Keratinocyte (primary cell): ENCODE measurements at places on chromosomes 16 and 17. TPM values are rescaled to one million over a fixed set of nuclear protein-coding genes. Genes with fewer than 3 reads are reported as not detected.

IL21R gene
- polyA plus RNA-seq = 0.09 to 0.12 TPM (median 0.12 TPM) in 3 replicates

DNA sequence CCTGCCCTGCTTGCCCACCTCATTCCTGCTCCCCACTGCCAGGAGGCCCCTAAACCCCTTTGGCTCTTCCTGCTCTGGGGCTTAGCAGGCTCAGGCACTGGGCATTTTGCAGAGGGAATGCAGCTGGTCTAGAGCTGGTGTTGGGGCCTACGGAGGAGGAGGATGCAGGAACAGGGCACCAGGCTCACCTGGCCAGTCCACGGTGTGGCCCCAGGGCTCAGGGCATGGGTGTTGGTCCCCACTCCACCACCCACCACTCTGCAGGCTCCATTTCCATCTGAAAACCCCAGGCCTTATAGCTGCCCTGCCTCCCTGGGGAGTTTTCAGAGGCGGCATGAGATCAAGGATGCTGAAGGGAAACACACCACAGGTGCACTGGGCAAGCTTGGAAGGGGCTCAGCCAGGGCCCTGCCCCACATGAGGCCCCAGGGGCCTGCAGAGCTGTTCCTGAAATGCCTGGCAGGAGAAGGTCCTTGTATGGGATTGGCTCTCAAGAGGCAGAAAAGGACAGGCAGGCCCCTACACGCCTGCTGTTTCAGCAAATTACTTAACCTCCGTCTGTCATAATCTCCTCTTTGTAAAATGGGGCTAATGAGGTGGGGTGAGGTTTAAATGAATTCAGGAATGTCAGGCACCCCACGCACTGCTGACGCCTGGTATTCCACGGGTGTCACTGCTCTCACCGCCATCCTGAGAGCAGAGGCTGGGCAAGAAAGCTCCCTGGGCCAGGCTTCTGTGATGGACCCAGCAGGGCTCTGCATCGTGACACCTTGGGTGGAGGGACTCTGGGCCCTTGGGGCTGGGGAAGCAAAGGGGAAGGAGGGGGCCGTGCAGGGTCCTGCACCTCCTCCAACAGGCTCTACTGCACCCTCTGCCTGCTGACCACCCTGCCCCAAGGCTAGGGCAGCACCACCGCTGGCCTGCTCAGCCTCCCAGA lies 9.3 kb downstream of the SLC47A2 start:
- DNase-seq = peak; percentile 60

GRCh38 chr16:69293401-69293800 lies 17.7 kb upstream of the VPS4A start:
- DNase-seq = no peak

TEX19 gene
- 0.06 TPM in 1 of 3 replicates, not detected in the others for polyA plus RNA-seq

DNA sequence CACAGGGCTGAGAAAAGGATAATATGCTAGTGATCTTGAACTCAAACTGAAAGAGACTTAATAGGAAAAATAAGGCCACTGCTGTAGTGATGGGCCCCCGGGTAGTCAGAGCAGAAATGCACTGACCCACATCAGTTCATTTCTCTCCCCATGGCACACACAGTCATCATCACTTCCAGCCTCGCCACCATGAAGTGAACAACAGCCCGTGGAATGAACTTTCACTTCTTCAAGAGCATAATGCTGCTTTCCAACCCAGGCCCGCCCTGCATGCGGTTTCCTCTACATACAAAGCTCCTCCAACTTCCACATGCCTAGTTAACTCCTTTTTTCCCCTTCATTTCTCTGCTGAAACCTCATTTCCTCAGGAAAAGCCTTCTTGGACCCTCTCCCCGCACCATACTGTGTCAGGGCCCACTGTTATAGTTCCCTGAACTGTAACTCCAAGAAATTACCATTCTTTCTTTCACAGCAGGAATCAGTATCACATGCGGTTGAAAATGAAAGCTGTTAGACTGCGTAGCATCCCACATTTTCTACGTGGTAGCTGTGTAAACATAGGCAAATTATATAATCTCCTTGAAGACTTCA lies 65.8 kb upstream of the SMIM36 start:
- DNase-seq = no peak

- no peak for DNase-seq
Measured at GRCh38 chr17:58191241-58191896, 1.2 kb upstream of the EPX start.

GRCh38 chr16:84085773-84086172 lies 31.0 kb downstream of the MBTPS1 start:
- no peak for DNase-seq

DNASE1L2 gene
- 0.31 to 1.1 TPM (median 0.41 TPM) in 3 replicates for polyA plus RNA-seq

DNA sequence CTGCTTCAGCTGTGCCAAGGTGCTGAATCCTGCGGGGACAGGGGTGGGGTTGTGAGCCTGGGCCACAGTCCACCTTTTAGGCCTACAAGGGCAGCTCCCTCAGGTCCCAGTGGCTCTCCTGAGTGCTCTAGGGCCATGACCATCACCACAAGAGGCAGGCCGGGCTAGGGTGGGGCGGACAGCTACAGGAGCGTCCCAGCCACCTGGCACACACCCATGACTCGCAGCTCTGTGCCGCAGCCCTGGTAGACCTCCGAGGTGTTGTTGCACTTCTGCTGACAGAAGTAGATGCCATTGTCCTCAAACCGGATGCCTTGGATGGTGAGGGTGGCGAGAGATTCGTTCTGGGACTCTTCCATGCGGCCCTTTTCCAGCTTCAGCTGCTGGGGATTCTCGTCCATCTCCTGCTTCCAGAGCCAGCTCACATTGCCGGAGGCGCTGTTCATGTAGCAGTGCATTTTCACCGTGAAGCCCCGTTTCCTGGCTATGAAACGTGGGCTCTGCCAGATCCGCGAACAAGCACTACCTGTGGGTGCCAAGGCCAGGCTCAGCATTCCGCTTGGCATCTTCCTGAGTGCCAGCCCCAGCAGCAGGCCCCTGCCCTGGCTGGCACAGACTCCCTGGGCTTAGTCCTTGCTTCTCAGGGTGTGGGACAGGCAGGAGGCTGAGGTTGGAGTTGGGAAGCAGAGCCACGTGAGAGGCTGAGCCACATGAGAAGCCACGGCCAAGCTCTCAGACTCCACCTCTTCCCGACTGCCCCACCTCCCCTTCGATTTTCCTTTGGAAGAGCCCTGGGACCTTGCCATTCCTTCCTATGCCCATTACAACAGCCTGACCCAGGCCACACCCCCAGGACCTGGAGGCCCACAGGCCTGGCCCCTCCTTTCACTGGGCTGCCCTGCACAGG lies 2.0 kb downstream of the CD79B start:
- DNase-seq = peak; percentile 21

GRCh38 chr16:67229906-67230808 lies 3.2 kb downstream of the TMEM208 start:
- DNase-seq = no peak

SYNGR3 gene
- polyA plus RNA-seq = 0.12 to 0.30 TPM (median 0.28 TPM) in 3 replicates

GRCh38 chr16:11799509-11800381 lies 2.7 kb upstream of the ZC3H7A start:
- DNase-seq = no peak

GRCh38 chr17:65956814-65957213 lies 235.1 kb downstream of the CEP112 start:
- no peak for DNase-seq

- no peak for DNase-seq
Measured at GRCh38 chr16:10992112-10992511, 47.7 kb downstream of the CLEC16A start.

DNA sequence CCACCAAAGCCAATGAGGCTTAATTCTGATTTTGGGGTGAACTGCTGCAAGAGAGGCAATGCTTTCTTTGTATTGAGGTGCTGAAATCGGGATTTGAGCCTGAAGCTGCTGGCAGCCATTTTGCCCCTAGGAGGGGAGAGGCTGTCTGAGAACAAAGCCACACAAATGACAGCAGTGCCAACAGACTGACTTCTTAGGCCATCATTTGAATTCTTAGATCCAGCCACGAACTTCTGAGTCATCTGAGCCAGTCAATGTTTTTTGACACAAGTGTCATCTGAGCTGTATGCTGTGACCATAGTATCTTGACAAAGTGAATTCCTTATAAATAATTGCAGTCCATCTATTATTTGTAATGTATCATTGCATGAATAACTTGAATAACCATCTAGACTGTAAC lies 29.0 kb downstream of the HYDIN start:
- no peak for DNase-seq

SULT1A2 gene
- polyA plus RNA-seq = 0.10 TPM in 1 of 3 replicates, not detected in the others
